ENCODE measurements at places on chromosomes 11 and 22. TPM values are rescaled to one million over a fixed set of nuclear protein-coding genes. Genes with fewer than 3 reads are reported as not detected.

DNA sequence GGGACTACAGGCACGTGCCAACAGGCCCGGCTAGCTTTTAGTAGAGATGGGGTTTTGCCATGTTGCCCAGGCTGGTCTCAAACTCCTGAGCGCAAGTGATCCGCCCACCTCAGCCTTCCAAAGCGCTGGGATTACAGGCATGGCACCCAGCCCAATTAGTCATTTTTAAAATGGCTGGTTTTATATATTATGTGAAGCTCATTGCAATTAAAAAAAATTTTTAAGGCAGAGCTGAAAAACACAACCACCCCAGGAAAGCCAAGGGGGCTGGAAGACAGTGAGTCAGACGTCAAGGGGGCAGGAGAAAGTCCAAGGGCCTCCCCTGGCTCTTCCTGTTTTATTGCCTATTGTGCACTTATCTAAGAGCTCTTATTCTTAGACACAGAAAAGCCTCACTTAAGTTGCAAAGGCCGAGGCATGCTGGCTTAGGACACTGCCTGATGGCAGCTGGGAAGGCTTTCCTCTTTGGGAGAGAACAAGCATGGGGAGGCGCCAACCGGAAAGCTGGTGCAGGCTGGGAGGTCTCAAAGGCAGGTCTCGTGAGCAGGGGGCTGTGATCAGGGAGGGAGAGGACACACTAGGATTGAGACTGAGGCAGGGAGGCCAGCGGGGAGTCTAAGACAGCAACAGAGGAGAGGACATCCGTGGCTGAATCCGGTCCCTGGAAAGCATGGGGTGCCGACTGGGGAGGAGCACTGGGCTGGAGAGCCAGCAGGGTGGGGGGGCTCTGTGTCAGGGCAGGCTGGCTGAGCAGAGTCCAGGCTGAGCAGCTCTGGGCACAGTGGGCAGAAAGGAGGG, 11.1 kb upstream of the OSM start:
- no peak for DNase-seq

DNA sequence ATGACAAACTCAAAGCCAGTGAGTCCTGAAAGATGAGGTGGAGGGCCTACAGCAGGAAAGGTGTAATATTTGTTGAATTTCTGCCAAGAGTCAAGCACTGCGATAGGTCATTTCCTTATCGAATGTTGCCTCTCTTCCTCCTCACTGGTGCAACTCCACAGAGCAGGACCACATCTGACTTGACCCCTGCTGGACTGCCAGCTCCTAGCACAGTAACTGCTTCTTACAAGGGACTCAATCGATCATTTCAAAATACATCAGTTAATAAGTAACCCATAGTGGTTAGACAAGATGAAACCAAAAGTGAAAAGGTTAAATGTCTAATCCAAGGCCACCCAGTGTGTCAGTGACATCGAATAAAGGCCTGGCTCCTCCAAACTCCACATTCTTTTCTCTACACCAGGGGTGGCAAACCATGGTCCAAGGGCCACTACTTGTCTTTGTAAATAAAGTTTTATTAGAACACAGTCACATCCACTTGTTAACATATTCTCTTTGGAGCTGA, 98.5 kb upstream of the CSNK2A3 start:
- DNase-seq: no peak

GRCh38 chr11:47285969-47286770, 16.2 kb downstream of the MADD start:
- no peak for DNase-seq

GRCh38 chr11:71200172-71200716, 52.1 kb downstream of the SHANK2 start:
- no peak for DNase-seq

- no peak for DNase-seq
These were observed 475.1 kb downstream of the BRD1 start for GRCh38 chr22:49352361-49353169.

DNA sequence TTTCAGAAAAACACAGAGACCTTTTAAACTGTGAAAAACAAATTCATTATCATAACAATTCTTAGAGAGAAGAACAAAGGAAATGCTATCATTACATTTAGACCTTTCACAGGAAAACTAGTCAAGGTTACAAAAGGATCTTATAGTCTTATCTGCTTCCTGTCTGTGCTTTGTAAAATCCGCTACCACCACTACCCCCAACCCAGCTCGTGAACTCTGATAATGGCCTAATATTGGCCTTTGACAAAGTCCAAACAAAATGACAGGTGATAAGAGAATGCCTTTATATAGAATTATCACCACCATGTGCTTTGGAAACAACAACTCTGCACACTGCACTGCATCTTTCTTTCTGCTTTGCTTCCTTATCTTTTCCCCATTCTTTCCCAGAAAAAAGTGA, 272.5 kb downstream of the SBF2 start:
- no peak for DNase-seq

GRCh38 chr11:20037396-20038153, 122.7 kb downstream of the DBX1 start:
- DNase-seq: no peak

GRCh38 chr22:26904483-26904882, 247.1 kb downstream of the MIAT start:
- no peak for DNase-seq

- DNase-seq: no peak
These were observed 24.3 kb upstream of the OR8D2 start for GRCh38 chr11:124344346-124344745.

- DNase-seq: no peak
These were observed 25.5 kb downstream of the TCP11L1 start for GRCh38 chr11:33064866-33065265.

CREB3L1 gene
- polyA plus RNA-seq: 54.0 TPM

NCF4 gene
- 38.5 TPM for polyA plus RNA-seq

BAIAP2L2 gene
- 1.0 TPM for polyA plus RNA-seq

C11orf21 gene
- 6.0 TPM for polyA plus RNA-seq
